Astrocyte (in vitro differentiated cells and primary cell): ENCODE measurements at places on chromosomes 6 and 20.

DNA sequence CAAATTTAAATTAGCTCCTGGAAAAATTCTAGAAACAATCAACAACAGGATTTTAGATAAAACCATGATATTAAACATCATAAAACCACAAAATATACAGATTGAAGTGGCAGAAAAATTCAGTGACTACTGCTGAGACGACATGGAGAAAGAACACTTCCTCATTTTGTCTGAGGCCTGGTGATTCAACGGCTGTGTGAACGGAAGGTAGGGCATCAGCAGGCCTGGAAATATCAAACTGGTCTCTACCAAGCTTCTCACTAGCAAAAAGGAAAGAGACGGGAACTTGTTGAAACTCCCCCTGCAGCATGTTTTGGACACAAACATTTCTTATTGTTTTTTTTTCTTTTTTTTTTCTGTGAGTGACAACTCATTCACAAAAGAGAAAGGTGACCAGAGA is 58.0 kb upstream of the AHI1 start:
- H3K27ac ChIP-seq, result no peak overlapping the region
- no peaks in the 10 kb centered on the region for H3K36me3 ChIP-seq
- H3K4me3 ChIP-seq, result no peak overlapping the region
- H3K4me1 ChIP-seq, result no peaks in the 10 kb centered on the region
- DNase-seq, result no peak
- H3K27me3 ChIP-seq, result no peaks in the 10 kb centered on the region

GRCh38 chr6:156250593-156250992 is 526.6 kb upstream of the ARID1B start:
- H3K4me1 ChIP-seq, result no peaks in the 10 kb centered on the region
- H3K27me3 ChIP-seq, result no peaks in the 10 kb centered on the region
- no peaks in the 10 kb centered on the region for H3K36me3 ChIP-seq
- H3K27ac ChIP-seq, result no peak overlapping the region

DNA sequence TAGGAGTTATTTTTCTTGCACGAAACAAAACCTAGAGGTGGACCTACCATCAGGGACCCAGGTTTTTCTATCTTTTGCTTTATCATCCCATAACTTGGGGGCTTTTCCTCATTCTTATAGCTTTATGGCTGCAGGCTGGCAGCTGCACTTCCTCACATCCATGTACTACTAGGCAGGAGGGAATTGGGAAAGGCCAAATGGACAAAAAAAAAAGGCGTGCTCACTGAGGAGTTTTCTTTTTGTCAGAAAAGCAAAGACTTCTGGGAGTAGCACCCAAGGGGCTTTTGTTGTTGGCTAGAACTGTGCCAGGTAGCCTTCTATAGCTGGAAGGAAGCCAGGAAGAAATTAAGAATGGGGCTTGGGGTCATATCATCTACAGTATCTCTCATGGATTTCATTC is 61.4 kb downstream of the SLX4IP start:
- no peaks in the 10 kb centered on the region for H3K27me3 ChIP-seq
- no peaks in the 10 kb centered on the region for H3K4me1 ChIP-seq
- no peak for DNase-seq
- no peaks in the 10 kb centered on the region for H3K36me3 ChIP-seq
- no peak overlapping the region for H3K27ac ChIP-seq
- H3K4me3 ChIP-seq, result no peak overlapping the region

GRCh38 chr6:75563032-75563431 is 38.6 kb upstream of the SENP6 start:
- no peak overlapping the region for H3K4me3 ChIP-seq
- no peaks in the 10 kb centered on the region for H3K27me3 ChIP-seq
- no peaks in the 10 kb centered on the region for H3K36me3 ChIP-seq
- H3K27ac ChIP-seq, result no peak overlapping the region
- peak; percentile 16 for DNase-seq

DNA sequence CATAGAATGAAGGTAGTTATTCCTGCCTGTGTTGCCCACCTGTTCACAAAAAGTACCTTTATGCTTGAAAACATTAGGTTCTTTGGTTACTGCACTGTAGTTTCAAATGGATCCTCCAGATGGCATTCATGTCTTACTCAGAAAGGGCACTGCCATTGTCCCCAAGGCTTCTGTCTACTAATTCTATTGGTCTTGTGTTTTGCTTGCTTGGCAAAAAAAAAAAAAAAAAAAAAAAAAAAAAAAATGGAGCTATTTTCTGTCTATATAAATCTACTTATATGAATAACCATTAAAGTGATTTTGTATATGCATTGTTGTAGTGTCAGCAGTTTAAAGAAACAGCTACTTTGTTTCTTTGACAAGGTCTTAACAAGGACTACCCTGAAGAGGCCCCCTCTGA is 12.7 kb upstream of the EFHC1 start:
- DNase-seq, result peak; percentile 42
- no peak overlapping the region for H3K4me3 ChIP-seq
- H3K27ac ChIP-seq, result no peak overlapping the region
- H3K27me3 ChIP-seq, result no peaks in the 10 kb centered on the region

DNA sequence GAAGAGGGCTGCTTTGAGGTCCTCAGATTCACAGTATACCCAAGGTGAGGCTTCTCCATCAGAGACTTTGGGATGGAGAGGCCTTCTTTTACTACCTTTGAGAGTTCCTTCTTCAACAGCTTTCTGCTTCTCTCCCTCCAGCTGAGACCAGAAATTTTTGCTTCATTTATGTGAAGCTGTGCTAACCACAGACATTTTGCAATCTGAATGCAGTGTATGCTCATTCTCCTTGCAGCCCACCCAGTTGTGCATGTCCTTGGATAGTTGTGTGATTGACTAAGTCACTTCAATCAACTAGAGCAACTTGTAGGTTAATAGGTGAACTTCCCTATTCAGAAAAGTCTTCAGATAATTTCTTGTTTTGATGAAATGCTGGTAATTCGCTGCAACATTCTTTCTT is 20.1 kb downstream of the DCBLD1 start:
- no peak overlapping the region for H3K4me3 ChIP-seq
- no peak overlapping the region for H3K27ac ChIP-seq
- no peaks in the 10 kb centered on the region for H3K27me3 ChIP-seq

GRCh38 chr20:36573798-36574365 is 485 bp downstream of the TGIF2 start:
- DNase-seq, result no peak
- no peaks in the 10 kb centered on the region for H3K36me3 ChIP-seq
- no peaks in the 10 kb centered on the region for H3K27me3 ChIP-seq
- peaks cover 28% of the 10 kb centered on the region for H3K4me1 ChIP-seq

DNA sequence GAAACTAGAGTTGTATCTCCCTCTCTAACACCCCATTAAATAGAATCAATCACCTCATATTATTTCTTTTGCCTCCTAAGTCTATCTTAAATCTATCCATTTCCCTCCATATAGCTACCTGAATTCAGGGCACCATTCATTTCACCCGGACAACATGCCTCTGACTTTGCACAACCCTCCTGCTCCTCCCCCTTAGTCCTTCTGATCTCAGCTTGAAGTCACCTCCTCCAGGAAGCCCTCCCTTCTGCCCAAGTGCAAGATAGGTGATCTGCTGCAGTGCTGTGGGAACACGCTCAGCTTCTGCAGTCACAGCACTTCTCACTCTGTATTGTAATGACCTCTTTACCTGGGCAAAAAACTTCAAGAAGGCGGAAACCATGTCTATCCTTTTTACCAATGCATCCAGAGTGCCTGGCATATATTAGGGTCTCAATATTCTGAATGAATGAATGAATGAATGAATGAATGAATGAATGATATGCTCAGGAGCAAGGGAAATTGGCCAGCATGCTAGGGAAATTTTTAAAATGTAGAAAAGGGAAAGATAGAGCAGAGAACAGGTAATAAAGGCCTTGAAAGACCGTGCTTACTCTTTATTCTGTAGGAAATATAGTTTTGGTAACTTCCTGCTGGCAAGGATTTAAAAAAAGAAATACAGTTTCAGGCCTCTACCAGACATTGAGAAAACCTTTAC is 41.7 kb downstream of the MBOAT1 start:
- no peaks in the 10 kb centered on the region for H3K27me3 ChIP-seq
- DNase-seq, result no peak
- H3K27ac ChIP-seq, result no peak overlapping the region
- H3K4me3 ChIP-seq, result no peak overlapping the region
- no peaks in the 10 kb centered on the region for H3K36me3 ChIP-seq

DNA sequence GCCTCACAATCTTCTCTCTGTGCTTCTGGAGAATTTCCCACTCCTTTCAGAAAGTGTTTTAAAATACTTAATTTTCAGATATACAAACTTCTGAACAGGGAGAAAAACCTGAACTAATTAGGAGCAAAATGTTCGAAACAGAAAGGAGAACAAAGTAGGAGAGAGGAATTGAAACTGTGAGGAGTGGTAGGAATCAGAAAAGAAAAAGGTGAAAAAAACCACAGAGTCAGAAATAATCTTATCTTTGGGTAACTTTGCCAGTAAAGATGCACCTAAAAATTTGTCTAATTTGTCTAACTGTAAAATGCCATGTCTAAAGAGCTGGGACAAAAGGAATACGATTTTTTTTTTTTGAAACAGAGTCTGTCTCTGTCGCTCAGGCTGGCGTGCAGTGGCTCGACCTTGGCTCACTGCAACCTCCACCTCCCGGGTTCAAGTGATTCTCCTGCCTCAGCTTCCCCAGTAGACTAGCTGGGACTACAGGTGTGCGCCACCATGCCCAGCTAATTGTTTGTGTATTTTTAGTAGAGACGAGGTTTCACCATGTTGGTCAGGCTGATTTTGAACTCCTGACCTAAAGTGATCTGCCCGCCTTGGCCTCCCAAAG is 4.7 kb upstream of the RIPOR2 start:
- no peaks in the 10 kb centered on the region for H3K4me1 ChIP-seq

DNA sequence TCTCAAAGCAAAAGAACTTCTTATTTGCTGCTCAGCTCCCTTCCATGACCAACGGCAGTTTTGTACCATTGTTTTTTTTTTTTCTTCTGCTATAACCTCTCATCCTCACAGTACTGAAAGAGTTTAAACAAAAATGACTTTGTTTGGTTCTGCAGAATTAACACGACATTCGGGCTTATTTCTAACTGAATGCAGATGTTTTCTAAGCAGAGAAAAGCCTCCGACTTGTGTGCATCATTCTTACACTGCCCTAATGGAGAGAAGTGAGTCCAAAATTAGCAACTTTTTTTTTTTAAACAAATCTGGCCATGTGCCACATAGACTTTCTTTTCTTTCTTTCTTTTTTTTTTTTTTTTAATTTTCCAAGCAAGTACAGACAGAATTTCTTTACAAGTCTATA is 382.7 kb downstream of the HDGFL1 start:
- H3K27me3 ChIP-seq, result no peaks in the 10 kb centered on the region
- no peak overlapping the region for H3K4me3 ChIP-seq
- H3K4me1 ChIP-seq, result no peaks in the 10 kb centered on the region
- H3K27ac ChIP-seq, result no peak overlapping the region
- H3K36me3 ChIP-seq, result no peaks in the 10 kb centered on the region

DNA sequence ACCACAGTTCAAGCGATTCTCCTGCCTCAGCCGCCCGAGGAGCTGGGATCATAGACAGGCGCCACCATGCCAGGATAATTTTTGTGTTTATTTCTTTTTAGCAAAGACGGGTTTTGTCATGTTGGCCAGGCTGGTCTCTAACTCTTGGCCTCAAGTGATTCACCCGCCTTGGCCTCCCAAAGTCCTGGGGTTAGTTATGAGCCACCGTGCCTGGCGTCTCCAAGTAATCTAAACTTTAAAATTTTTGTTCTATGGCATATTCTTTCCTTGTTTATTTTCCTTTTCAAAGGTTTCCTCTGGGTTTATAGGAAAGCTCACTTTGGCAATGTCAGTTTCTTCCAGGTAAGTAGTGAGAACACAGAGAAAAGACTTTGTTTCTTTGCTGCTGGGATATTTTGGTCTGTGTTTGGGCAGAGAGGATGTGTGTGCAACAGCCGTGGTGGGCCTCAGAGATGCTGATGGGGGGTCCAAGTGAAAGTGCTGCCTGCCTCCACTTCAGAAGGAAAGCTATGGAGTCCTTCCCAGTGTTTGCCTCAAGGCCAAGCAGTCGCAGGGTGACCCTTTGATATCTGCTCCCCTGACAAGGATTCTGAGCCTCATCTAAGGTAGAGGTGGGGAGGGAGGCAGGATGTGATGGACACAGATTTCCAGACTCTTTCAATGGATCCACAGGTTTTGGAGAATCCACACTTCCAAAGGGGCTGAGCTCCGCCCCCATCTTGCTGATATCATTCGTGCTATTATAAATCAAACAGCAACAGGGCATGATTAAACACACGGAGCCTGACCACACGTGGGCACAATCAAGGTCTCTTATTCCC is 2.3 kb downstream of the LRP11 start:
- no peaks in the 10 kb centered on the region for H3K36me3 ChIP-seq
- peak overlapping the region; percentile 70 for H3K4me3 ChIP-seq
- H3K4me1 ChIP-seq, result peaks cover 28% of the 10 kb centered on the region
- H3K27ac ChIP-seq, result peak overlapping the region; percentile 10
- no peak for DNase-seq

DNA sequence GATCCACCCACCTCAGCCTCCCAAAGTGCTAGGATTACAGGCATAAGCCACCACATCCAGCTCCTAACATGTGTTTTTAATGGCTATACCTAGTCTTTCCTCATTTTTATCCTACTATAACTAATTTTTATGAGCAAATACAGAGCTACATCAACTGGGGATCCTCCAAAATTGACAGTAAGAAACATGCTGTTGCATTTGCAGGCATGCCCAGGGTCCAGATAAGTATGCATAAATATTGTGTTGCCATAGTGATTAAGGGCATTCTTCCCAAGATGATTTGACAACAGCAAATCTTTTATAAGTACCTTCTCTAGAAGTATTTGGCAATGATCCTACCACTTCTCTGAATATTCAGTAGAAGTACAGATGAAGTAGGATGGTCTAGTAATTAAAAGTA is 41.9 kb upstream of the MOXD1 start:
- H3K27ac ChIP-seq, result no peak overlapping the region
- DNase-seq, result peak; percentile 59
- H3K36me3 ChIP-seq, result no peaks in the 10 kb centered on the region
- H3K4me1 ChIP-seq, result peaks cover 9% of the 10 kb centered on the region
- H3K4me3 ChIP-seq, result no peak overlapping the region
- no peaks in the 10 kb centered on the region for H3K27me3 ChIP-seq

GRCh38 chr6:73782911-73783310 is 86.9 kb downstream of the CD109 start:
- H3K27ac ChIP-seq, result no peak overlapping the region
- no peak for DNase-seq
- no peaks in the 10 kb centered on the region for H3K36me3 ChIP-seq
- no peaks in the 10 kb centered on the region for H3K4me1 ChIP-seq
- no peaks in the 10 kb centered on the region for H3K27me3 ChIP-seq

DNA sequence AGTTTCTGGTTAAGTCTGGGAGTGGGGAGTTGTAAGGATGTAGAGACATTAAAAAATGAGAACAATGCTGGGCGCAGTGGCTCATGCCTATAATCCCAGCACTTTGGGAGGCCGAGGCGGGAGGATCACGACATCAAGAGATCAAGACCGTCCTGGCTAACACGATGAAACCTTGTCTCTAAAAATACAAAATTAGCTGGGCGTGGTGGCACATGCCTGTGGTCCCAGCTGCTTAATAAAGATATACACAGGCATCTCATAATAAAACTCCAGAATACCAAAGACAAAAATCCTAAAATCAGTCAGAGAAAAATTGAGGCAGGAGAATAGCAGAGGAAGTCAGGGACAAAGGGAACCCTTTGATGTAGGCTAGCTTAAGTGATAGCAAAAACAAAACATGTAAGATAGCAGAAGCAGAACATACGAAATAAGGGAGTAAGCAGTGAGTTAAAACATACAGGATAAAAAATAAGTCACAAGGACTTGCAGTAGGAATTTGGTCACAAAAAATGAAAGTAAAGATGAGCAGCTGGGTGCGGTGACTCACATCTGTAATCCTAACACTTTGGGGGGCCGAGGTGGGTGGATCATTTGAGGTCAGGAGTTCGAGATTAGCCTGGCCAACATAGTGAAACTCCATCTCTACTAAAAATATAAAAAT is 23.6 kb downstream of the DDX43 start:
- H3K4me3 ChIP-seq, result no peak overlapping the region
- no peaks in the 10 kb centered on the region for H3K27me3 ChIP-seq
- H3K27ac ChIP-seq, result no peak overlapping the region
- no peaks in the 10 kb centered on the region for H3K36me3 ChIP-seq
- DNase-seq, result no peak
